Left renal cortex interstitium (tissue), 4 donors: ENCODE measurements at places on chromosomes 7 and 10. TPM values are rescaled to one million over a fixed set of nuclear protein-coding genes. Genes with fewer than 3 reads are reported as not detected.

MAD1L1 gene
- 25.6 TPM for polyA plus RNA-seq

MRLN gene
- 0.55 TPM for polyA plus RNA-seq

SPDYE8 gene
- polyA plus RNA-seq, result 1.0 TPM

GPR141 gene
- 0.32 TPM for polyA plus RNA-seq

SFRP5 gene
- not detected for polyA plus RNA-seq

STEAP1 gene
- polyA plus RNA-seq, result 11.5 TPM

PAX4 gene
- polyA plus RNA-seq, result not detected

CDC14C gene
- polyA plus RNA-seq, result not detected

DNA sequence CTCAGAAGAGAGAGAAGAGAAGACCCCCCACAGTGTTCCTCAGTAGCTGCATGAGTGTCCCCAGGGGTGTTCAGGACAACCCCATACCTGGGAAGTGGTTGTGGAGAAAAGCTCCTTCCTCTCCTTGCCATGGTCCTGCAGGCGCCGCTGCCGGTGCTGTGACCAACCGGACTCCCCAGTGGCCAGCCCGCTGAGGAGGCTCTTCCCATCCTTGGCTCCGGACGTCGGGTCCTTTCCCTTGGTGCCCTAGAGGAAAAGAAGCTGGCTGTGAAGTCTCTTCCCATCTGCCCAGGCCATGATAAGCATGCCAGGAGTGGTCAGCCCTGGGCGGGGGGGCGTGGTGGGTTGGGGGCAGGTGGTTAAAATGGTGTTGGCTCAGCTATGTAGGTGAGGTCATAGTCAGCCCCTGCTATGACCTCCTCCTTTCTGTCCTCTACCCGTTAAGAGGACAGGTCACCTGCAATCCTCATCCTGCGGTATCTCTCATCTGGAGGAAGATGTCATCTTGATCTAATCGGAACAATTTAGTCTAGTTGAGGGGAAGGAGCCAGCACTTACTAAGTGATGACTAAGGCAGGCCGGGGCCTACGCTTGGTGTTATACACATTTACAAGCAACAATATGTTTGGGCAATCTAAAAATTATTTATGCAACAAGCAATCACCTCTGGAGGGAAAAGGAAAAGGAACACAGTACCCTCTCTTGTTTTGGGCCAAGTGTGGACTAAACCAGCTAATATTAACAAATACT is 13.2 kb downstream of the WDR91 start:
- no peak for DNase-seq

DNA sequence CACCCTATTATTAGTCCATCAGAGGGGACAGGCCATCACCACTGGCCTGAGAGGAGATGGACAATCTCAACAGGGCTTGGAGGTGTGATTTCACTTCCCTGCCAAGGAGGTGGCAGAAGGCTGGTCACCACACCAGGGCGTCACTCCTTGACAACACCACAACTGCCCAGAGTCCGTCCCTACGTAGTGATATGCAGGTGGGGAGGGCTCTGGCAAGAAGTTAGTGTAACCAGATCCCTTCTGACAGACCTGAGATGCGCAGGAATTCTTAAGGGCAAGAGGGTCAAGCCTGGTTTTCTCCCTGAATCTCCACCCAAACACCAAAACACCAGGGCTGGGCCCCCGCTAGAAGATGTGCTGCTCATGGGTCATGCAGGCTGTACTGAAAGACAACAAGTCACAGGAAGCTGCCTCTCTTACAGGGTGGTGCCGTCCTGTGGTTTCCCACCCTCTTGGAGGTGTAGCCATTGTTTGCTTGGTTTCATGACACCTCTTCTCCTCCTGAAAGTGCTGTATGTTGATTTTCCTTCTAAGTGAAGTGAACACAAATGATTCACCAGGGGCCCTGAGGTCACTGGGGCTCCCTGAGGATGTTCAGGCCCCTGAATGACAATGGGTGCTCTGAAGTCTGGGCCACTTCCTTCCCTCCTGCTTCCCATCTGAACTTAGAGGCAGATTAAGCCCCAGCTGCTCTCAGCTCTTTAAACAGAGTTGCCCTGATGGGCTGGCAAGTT is 27.1 kb downstream of the ATXN7L1 start:
- no peak for DNase-seq

DNA sequence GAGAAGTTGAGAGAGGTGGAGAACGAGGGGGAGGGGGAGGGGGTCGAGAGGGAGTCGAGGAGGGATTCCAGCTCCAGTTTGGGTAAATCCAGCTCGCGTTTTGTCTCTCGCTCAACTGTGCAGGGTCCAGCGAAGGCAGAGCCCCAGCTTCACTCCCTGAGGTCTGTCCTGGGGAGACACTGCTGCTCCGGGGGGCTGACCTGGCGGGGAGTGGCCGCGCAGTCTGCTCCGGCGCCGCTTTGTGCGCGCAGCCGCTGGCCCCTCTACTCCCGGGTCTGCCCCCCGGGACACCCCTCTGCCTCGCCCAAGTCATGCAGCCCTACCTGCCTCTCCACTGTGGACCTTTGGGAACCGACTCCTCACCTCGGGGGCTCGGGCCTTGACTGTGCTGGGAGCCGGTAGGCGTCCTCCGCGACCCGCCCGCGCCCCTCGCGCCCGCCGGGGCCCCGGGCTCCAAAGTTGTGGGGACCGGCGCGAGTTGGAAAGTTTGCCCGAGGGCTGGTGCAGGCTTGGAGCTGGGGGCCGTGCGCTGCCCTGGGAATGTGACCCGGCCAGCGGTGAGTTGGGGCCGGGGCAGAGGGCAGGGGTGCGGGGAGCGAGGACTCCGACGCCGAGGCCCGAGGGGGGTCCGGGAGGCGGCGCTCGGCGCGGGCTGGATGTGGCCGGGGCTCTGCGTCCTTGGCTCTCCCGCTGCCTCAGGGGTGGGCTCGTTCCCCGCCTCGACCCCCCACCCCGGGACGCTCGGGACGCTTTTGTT is at the start of gene TET1:
TSS of gene TET1 (plus strand) at position 152 of the 757 bp plus-strand sequence. CDS start 12,002 bp downstream, outside the sequence.
- DNase-seq, result peak; percentile 63

DNA sequence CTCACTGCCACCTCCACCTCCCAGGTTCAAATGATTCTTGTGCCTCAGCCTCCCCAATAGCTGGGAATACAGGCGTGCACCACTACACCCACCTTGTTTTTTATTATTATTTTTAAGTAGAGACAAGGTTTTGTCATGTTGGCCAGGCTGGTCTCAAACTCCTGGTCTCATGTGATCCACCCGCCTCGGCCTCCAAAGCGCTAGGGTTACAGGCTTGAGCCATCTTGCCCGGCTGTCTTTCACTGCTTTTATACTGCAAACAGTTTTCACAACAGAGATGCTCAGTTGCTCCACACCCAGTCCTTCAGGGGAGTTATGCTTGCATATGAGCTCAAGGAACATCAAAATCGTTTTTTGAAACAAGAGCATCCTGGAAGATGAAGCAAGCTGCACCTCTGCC is 1.3 kb upstream of the PRR15 start:
- DNase-seq, result no peak

- no peak for DNase-seq
Measured at GRCh38 chr10:13859979-13860654, 273.4 kb downstream of the PRPF18 start.

- no peak for DNase-seq
Measured at GRCh38 chr7:37376386-37376785, 72.3 kb downstream of the ELMO1 start.

DNA sequence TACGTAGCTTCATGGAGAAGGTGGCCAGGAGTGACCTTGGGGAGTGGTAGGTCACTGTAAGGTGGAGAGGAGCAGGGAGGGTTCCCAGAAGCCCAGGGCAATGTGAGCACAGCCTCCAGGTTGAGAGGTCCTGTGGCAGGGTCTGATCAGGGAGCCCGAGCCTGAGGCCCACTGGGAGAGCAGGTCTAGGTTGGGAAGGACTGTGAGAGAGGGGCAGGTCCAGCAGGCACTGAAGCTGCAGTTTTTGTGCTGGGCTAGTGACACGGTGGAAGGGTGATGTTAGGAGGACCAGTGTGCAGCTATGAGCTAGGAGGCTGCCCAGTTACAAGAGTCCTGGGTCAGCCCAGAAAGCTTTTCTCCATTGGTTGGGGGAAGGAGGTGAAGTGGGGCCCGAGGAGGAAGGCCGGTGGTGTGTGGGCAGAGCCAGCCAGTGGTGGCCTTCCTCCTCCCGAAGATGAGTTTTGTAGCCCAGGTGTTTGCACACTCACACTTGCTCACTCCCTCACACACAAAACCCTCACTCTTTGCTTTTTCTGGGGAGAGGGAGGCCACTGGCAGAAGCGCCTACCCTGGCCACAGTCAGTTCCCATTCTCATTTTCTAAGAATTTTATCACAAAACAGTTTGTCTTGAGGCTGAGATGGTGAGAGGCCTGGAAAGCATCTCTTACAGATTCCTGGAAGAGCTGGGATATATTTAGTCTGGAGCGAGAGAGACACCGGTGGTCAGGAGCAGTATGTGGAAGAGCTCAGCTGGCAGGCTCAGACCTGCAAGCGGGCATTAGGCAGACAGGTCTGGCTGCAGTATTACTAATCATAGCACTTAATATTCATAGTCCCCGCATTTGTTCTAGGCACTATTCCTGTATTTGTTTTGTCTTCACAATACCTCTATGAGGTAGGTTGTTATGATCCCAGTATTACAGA is 57.1 kb downstream of the ZNF467 start:
- no peak for DNase-seq

DNA sequence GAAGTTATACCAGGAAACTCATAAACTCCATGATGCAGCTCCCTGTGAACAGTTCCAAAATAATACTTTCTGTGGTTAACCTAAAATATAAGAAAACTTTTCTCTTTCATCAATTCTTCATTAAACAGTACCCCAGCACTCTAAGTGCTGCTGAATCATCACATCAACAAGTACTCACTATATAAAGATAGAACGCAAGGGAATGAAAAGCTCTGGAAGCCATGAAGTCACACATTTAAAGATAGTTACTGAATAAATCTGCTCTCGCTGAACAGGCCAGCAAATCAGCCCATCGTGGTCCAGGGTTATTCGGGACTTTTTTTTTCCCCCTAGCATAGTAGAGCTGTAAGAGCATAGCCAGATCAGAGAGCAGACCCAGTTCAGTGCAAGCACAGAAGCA is 254.3 kb downstream of the IPMK start:
- no peak for DNase-seq

- no peak for DNase-seq
Measured at GRCh38 chr7:73903321-73904218, 42.6 kb downstream of the TMEM270 start.

DNA sequence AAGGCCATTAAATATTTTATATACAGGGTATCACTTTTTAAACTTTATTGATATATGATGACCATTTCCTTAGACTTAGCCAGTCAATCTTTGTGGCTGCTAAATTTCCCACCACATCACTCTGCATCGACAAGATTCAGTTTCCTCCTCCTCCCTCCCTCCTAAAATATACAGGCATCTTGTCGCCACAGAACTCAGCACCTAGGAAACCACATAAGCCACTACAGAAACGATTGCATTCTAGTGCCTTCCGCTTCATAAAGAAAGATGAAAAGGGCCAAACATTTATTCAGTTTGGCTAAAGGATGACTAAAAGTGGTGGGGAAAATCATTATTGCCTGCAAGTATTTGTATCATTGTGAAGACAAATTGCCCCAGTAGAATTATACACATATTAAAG is 30.7 kb downstream of the ERCC6 start:
- no peak for DNase-seq

DNA sequence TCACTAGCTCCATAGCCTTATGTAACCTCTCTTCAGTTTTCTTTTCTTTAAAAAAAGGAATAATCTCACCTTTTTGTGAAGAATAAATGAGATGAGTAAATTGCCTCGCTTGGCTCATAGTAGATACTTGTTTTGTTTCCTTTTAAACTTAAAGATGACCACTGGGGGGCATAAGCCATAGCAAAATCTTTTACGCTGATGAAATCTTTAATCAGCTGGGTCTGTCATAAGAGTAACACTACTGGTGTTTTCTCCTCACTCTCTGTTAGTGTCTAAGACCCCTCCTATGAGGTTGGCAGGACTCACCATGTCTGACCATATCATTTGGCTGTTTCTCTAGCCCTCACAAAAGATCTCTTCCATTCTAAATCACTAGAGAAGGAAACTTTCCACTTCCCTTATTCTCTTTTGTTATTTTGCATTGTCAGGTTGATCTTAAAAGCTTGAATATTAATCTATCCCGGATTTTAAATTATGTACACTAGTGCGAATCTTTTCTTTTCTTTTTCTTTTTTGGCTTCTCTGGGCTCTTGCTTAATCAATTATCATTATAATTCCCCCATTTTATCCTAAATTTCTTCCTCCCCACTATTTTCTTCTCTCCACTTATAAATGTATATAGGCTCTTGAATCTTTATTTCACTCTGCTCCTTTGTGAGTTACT is 12.5 kb downstream of the STAG3 start:
- DNase-seq, result no peak

DNA sequence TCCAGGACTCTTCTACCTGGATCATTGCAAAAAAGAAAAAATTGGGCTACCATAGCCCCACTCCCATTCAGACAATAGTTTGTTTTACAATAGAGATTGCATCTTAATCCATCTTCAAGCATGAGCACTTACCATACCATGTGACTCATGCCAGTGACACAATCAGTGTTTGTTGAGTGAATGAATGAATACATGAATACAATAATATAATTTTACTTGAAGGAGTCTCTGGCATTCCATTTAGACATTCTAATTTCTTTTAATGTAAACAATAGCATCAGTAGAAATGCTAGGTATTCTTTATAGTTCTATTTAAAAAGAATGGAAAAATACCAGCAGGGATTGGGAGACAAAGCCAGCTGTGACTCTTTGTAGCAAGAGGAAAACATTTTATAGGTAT is 141.6 kb upstream of the AKR1E2 start:
- no peak for DNase-seq
